ENCODE measurements at places on chromosomes 6 and 20. TPM values are rescaled to one million over a fixed set of nuclear protein-coding genes. Genes with fewer than 3 reads are reported as not detected.

- H3K27me3 ChIP-seq, result no peaks in the 10 kb centered on the region
- H3K36me3 ChIP-seq, result peaks cover 33% of the 10 kb centered on the region
- DNase-seq, result no peak
- H3K4me1 ChIP-seq, result peaks cover 88% of the 10 kb centered on the region
- H3K27ac ChIP-seq, result peak overlapping the region; percentile 99
- H3K4me3 ChIP-seq, result peak overlapping the region; percentile 67
Measured at GRCh38 chr6:2877960-2878359, 25.1 kb downstream of the SERPINB9 start.

The SNTA1 gene
- 2.0 TPM for total RNA-seq

GRCh38 chr6:116229287-116229913 is 24.5 kb downstream of the TSPYL4 start:
- H3K27ac ChIP-seq, result no peak overlapping the region
- H3K36me3 ChIP-seq, result peaks cover 45% of the 10 kb centered on the region
- H3K4me1 ChIP-seq, result no peaks in the 10 kb centered on the region
- H3K27me3 ChIP-seq, result no peaks in the 10 kb centered on the region
- H3K4me3 ChIP-seq, result no peak overlapping the region

DNA sequence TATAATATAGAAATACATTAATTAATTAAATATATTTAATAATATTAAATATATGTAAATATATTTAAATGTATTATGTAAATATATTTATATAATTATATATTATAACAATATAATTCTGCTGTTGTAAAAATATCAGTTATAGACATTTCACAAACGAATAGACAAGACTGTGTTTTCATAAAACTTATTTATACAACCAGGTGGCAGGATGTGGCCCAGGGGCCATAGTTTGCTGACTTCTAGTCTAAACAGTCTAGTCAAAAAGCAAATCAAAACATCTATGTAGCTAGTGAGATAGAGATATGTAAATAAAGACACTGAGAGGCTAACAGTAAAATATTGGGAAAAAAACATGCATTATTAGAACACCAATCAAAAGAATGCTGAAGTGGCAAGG is 136.4 kb downstream of the TBXT start:
- no peaks in the 10 kb centered on the region for H3K4me1 ChIP-seq
- no peaks in the 10 kb centered on the region for H3K27me3 ChIP-seq
- no peak overlapping the region for H3K27ac ChIP-seq
- no peak overlapping the region for H3K4me3 ChIP-seq
- H3K36me3 ChIP-seq, result no peaks in the 10 kb centered on the region

The SIRPB1 gene
- 1.1 TPM for total RNA-seq

DNA sequence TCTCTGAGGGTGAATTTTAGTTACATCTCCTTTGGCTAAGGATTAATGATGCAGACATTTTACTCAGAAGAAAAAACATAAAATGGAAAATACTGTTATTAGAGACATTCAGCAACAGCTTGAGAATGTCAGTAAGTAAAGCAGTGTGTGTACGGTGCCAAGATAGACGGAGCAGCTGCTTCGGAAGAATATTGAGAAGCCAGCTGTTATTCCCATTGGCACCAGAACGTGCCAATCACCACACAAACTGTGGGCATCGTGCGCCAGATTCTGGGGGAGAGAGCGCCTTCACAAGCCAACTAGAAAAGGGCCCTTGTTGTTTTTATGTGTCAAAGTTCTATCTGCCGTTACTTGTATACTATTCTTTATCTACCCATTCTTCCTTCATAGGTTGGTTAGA is 163.4 kb downstream of the MTFR2 start:
- H3K4me3 ChIP-seq, result no peak overlapping the region
- H3K4me1 ChIP-seq, result no peaks in the 10 kb centered on the region
- no peaks in the 10 kb centered on the region for H3K27me3 ChIP-seq
- no peak overlapping the region for H3K27ac ChIP-seq
- no peaks in the 10 kb centered on the region for H3K36me3 ChIP-seq
- DNase-seq, result no peak

The FAM162B gene
- total RNA-seq, result not detected

- H3K27me3 ChIP-seq, result no peaks in the 10 kb centered on the region
- no peak for DNase-seq
- no peak overlapping the region for H3K27ac ChIP-seq
- no peak overlapping the region for H3K4me3 ChIP-seq
- H3K36me3 ChIP-seq, result peaks cover 2% of the 10 kb centered on the region
Measured at GRCh38 chr6:125809570-125810170, 18.9 kb downstream of the NCOA7 start.

DNA sequence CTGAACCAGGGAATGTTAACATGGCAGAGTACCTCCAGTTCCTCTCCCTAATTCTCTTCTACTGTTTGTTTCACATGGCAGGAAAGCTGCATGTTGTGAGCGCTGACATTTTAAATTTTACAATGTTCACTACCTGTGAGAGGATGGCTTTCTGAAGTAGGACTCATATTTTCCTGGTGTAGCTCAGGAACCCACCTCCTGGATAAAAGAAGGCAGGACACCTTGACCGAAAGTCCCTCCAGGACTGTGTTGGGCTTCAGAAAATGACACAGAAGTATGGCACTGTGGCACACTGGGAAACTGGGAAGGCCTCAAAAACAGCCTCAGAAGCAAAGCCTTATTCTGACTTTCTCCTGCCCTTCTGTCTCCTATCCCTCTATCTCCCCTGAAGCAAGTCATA is 33.3 kb downstream of the PTPRK start:
- H3K4me1 ChIP-seq, result no peaks in the 10 kb centered on the region
- no peak overlapping the region for H3K4me3 ChIP-seq
- no peaks in the 10 kb centered on the region for H3K36me3 ChIP-seq
- no peak overlapping the region for H3K27ac ChIP-seq
- DNase-seq, result no peak

The GLP1R gene
- total RNA-seq, result not detected

DNA sequence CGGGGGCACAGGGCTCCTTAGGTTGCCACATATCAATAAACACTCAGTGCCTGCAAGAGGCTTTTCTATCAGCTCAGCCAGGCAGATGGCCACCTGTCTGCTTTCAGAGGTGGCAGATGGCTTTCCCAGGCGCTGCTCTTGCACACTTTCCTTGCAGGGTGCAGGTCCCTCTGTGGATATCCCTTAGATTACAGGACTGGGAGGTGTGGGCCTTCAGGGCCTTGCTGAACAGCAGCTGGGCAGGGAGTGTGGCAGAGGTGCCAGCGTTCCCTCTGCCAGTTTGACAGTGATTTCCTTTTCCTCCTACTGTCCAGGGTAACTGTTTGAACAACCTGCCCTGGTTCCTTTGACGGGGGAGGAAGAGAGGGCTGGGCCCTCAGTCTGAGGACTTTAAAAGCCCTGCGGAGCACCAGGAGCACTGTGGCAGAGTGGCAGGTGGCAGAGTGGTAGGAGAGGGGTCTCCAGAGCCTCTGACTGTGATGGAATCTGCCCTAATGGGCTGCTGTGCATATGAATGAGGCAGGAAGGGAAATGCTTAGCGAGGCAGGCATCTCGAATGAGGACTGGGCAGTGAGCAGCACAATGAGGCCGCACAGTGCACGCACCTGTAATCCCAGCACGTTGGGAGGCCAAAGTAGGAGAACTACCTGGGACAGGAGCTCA is 34.2 kb downstream of the ABHD12 start:
- peaks cover 31% of the 10 kb centered on the region for H3K4me1 ChIP-seq
- no peak overlapping the region for H3K4me3 ChIP-seq
- no peak overlapping the region for H3K27ac ChIP-seq

DNA sequence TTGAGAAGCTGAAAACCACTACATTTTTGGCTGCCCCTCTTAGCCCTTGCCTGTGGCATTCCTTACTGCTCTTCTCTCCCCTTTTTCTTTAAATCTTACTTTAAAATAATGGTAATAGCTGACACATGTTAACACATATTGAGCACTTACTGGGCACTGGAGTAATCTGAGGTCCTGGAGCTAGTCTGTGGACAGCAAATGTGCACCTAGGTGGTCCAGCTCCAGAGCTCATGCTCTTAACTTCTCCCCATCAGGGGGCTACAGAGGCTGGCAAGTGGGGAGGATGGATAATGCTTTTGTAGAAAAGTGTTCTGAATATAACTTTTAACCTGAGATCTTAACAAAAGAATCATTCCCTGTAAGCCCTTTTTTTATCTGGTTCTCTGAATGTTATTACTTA is 74.8 kb downstream of the ADGRB3 start:
- DNase-seq, result no peak
- H3K4me1 ChIP-seq, result no peaks in the 10 kb centered on the region

The APCDD1L gene
- not detected for total RNA-seq

GRCh38 chr6:89035252-89036101 is 45.1 kb upstream of the PNRC1 start:
- H3K4me1 ChIP-seq, result no peaks in the 10 kb centered on the region
- peaks cover 9% of the 10 kb centered on the region for H3K27me3 ChIP-seq
- peaks cover 1% of the 10 kb centered on the region for H3K36me3 ChIP-seq
- no peak overlapping the region for H3K4me3 ChIP-seq

DNA sequence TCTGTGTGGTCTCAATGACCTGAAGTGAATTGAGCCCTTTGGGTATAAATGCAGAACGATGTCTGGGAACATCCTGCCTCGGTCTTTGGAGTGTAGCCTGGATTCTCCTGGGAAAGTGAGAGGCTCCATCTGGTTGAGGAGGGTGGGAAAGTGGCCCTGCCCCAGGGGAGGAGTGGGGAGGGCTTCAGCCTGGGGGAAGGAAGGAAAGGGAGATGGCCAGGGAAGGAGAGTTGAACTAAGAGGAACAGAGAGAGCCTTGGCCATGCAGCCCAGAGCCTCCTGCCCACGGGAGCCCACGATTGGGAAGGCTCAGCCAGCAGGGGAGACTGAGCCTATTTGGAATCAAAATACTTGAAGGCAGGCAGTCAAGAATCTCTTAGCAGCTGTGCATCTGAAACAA is 2.3 kb upstream of the EPB41L1 start:
- H3K27ac ChIP-seq, result no peak overlapping the region
- H3K4me3 ChIP-seq, result no peak overlapping the region
- peaks cover 20% of the 10 kb centered on the region for H3K27me3 ChIP-seq

- H3K4me3 ChIP-seq, result no peak overlapping the region
- no peak for DNase-seq
- no peaks in the 10 kb centered on the region for H3K27me3 ChIP-seq
- no peaks in the 10 kb centered on the region for H3K4me1 ChIP-seq
- no peak overlapping the region for H3K27ac ChIP-seq
- no peaks in the 10 kb centered on the region for H3K36me3 ChIP-seq
Measured at GRCh38 chr6:165086814-165087213, 222.6 kb downstream of the C6orf118 start.

DNA sequence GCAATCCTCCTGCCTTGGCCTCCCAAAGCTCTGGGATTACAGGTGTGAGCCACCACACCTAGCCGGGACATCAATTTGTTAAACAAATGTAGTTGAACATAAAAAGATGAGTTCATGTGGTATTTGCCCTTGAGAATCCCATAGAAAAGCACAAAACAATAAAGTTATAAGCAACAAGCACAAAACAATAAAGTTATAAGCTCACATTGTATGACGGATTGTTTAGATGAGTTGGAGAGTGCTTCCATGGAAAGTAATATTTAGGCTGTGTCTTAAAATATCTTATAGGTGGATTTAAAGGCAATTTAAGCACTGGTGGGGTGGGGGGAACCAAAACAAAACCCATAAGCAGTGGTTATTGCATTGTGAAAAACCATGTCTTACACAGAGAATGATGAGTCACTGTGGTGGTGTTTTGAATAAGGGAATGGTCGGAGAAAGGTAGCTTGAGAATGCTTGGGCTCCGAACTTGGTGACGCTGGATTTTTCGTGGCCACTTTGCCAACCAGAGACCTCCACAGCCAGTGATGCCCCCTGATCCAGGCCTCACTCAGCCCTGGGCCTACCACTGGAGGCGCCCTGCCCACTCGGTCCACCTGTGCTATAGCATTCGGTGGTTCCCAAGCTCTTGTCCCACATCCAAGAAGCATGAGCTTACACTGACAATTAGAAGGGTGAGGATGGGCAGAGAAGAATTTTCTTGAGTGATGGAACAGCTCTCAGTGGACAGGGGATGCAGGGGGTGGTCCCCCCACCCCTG is 256.0 kb downstream of the CDKAL1 start:
- H3K27me3 ChIP-seq, result no peaks in the 10 kb centered on the region
- no peak for DNase-seq
- H3K4me3 ChIP-seq, result no peak overlapping the region

- H3K36me3 ChIP-seq, result no peaks in the 10 kb centered on the region
- peaks cover 9% of the 10 kb centered on the region for H3K27me3 ChIP-seq
- H3K27ac ChIP-seq, result no peak overlapping the region
- H3K4me3 ChIP-seq, result no peak overlapping the region
- no peak for DNase-seq
Measured at GRCh38 chr6:42101186-42101657, 41.2 kb downstream of the C6orf132 start.

DNA sequence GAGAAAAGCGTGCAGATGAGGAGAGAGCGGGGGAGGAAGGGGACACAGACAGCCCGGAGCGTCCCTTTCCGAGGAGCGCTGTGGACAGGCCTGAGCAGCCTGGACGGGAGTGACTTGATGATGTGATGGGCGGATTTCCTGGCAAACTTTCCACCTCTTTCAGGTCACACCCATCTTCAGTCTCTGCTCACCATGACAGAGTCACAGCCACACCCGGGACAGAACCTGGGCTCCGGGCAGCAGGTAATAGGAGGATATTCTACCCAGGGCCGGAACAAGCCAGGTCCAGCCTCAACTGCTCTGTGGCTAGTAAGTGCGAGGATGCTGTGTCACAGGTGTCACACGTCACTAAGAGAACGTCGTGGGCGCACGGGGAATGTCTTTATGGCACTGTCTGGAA is 84.3 kb downstream of the THBS2 start:
- no peaks in the 10 kb centered on the region for H3K27me3 ChIP-seq
- no peaks in the 10 kb centered on the region for H3K4me1 ChIP-seq
- H3K27ac ChIP-seq, result no peak overlapping the region
- H3K36me3 ChIP-seq, result no peaks in the 10 kb centered on the region
- DNase-seq, result no peak

The PCK1 gene
- not detected for total RNA-seq

The LY86 gene
- total RNA-seq, result 58.1 TPM

DNA sequence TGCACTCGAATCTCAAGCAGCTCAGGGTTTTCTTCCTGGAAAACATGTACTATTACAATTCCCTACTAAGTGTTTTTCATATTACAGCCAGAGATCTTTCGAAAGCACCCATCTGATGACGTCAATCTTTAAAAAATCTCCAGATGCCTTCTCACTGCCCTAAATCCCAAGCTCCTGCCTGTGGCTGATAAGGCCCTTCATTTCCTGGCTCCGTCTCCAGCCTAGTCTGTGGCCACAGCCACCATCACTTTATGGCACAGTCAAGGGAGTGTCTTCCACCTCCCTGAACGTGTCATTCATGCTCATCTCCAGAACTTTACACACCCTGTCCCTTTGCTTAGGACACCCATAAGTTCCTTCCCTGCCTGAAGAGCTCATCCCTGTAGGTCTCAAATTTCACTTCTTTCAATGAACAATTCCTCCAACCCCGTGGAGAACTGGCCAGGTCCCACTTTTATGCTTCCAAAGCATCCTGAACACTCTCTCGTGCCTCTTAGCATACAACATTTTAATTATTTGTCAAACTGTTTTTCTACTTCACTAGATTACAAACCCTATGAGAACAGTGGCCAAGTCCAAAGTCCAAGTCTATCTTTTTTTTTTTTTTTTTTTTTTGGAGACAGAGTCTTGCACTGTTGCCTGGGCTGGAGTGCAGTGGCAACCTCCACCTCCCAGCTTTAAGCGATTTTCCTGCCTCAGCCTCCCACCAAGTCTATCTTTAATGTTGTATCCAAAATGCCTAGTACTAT is 106.1 kb upstream of the AGPAT4 start:
- no peaks in the 10 kb centered on the region for H3K36me3 ChIP-seq
- H3K4me3 ChIP-seq, result no peak overlapping the region
- H3K27me3 ChIP-seq, result no peaks in the 10 kb centered on the region
- H3K4me1 ChIP-seq, result no peaks in the 10 kb centered on the region
- DNase-seq, result no peak

The NFATC2 gene
- 41.2 TPM for total RNA-seq

The RAET1L gene
- total RNA-seq, result not detected

Data from activated B cell treated with CpG ODN at 0.5 μM for 24 hours (primary cell).